ENCODE measurements at places on chromosomes 1 and 21.

DNA sequence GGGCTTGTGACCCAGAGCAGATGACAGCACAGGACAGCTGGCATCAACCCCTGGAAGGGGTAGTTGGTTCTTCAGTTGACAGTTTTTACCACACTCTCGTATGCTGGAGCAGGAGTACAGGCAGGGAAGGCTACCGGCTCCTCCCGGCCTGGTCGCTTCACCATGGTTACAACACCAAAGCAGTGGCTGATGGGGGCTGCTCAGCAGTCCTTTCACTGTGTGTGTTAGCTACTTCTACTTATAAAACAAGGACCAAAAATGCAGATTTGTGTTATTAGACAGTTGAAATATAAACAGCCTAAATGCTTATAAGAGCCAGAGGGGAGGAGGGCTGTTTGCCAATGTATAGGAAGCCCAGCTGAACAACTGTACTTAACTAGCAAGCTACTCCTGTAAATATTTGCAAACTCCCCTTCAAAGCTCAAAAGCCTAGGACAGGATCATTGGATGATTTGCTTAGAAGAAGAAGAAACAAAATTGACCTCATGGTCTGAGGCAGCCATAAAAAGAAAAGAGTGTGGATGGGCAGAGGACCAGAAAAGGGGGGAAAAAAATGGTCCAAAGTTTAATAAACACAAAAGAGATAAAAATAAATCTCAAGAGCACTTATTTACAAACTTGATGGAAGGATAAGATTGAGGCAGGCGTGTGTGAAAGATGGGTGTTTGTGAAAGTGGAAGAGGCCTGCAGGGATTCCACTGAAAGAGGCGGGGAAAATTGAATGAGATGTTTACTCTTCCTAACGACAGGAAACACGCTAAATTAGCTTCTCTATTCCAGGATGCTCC is 57.1 kb downstream of the TGFB2 start:
- DNase-seq: peak; percentile 69

GRCh38 chr1:43243299-43243698 is 26.5 kb upstream of the TMEM125 start:
- DNase-seq: no peak

GRCh38 chr1:18637962-18638834 is 7.6 kb downstream of the PAX7 start:
- DNase-seq: no peak

GRCh38 chr1:7250176-7250575 is 464.9 kb downstream of the CAMTA1 start:
- no peak for DNase-seq

GRCh38 chr1:217095050-217095622 is 371.9 kb upstream of the ESRRG start:
- no peak for DNase-seq

Measured in left forelimb (tissue), 1 donor.